ENCODE measurements at places on chromosomes 2 and 18. TPM values are rescaled to one million over a fixed set of nuclear protein-coding genes. Genes with fewer than 3 reads are reported as not detected.

Gene ACKR3
- polyA plus RNA-seq, result 6.8 TPM

Gene SERPINB3
- polyA plus RNA-seq, result 29.0 TPM

DNA sequence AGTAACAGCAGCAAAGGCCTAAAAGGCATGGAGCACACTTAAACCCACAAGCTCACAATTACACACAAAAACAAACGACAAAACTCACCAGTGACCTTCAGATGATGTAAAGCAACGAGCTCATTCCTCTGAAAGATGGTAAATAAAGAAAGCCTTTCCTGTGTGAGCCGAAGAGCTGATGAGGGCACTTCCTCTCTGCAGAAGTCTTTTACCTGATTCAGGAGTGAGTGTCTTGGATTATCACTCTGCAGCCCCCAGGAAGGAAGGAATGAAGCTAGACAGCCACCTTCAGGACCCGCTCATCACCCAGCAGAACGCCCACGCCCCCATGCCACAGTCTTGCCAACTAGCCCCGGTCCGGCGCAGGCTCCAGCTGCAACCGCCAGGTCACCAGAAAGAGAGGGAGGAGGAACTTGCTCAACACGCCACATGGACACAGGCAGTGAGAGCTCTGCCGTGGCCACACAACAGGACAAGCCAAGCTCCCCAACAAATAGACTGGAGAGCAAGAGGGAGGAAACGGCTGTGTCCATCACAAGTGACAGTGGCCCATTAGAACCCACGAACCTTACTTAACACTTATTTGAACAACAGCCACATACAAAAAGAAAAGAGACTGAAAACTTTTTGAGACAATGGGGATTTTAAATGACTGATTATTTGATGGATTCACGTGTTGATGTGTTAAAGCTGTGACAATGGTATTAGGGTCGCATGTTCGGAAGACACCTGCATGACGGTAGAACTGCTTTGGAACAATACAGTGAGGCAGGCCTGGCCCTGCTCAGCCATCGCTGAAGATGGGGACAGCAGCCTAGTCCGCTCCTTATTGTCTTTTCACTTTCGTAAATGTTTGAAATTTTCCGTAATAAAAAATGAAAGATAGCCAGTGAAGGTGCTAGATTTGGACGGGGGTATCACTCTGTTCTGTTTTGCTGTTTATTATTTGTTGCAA is 127.3 kb downstream of the HDAC4 start:
- H3K27me3 ChIP-seq, result no peaks in the 10 kb centered on the region
- H3K36me3 ChIP-seq, result no peaks in the 10 kb centered on the region
- DNase-seq, result peak; percentile 5
- no peak overlapping the region for H3K27ac ChIP-seq

DNA sequence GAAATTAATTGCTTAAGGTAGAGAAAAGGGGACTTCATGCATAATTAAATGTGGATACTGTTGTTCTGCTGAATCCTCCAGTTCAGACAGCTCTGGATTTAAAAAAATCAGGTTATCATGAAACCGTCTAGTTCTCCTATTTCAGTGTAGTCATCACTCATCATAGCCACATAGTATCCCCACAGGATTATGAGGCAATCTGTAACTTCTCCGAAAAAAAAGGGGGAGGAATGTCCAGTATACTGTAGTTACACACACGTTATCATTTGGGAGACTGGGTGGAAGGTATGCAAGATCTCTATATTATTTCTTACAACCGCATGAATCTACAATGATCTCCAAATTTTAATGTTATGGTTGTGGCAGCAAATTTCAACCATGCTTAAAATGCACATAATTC is 114.0 kb downstream of the HIBCH start:
- H3K27me3 ChIP-seq, result no peaks in the 10 kb centered on the region
- H3K4me1 ChIP-seq, result no peaks in the 10 kb centered on the region
- no peak overlapping the region for H3K27ac ChIP-seq
- no peak for DNase-seq
- H3K36me3 ChIP-seq, result peaks cover 9% of the 10 kb centered on the region

DNA sequence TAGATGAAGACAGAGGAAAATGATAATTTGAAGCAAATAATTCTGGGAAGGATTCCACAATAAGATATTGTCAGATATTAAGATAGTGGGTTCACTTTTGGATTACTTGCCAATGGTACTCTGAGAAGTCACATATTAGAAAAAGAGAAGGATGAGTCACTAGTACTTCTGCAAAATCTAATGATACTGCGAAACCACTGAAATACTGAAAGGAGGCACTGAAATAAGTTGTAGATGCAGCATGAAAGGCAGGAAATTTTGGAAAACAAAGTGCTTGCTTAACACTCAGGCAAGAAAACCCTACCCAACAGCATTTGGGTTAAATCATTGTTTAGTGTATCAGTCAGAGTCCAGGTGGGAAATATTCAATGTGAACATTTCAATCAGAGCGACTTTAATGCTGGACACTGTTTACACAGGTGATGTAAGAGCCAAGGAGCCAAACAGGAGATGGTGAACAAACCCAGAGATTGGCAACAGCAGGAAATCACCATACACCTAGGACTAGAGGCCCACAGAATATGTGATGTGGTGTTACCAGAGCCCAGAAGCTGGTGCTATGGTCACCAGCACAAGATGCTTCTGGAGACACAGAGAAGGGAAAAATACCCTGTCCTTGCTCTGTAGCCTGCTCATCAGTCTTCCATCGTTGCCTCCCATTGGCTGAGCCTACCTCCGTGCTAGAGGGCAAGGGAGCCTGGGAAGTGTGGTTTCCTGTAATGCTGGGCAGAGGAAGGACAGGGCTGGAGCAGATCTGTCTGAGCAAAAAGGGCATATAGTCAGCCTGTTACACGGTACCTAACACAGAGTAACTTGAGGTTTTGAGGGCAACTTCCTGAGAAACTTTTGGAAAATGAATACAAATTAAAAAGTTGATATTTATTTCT is 204.7 kb upstream of the ITGA4 start:
- no peak overlapping the region for H3K4me3 ChIP-seq
- no peaks in the 10 kb centered on the region for H3K4me1 ChIP-seq
- no peak overlapping the region for H3K27ac ChIP-seq
- no peak for DNase-seq

DNA sequence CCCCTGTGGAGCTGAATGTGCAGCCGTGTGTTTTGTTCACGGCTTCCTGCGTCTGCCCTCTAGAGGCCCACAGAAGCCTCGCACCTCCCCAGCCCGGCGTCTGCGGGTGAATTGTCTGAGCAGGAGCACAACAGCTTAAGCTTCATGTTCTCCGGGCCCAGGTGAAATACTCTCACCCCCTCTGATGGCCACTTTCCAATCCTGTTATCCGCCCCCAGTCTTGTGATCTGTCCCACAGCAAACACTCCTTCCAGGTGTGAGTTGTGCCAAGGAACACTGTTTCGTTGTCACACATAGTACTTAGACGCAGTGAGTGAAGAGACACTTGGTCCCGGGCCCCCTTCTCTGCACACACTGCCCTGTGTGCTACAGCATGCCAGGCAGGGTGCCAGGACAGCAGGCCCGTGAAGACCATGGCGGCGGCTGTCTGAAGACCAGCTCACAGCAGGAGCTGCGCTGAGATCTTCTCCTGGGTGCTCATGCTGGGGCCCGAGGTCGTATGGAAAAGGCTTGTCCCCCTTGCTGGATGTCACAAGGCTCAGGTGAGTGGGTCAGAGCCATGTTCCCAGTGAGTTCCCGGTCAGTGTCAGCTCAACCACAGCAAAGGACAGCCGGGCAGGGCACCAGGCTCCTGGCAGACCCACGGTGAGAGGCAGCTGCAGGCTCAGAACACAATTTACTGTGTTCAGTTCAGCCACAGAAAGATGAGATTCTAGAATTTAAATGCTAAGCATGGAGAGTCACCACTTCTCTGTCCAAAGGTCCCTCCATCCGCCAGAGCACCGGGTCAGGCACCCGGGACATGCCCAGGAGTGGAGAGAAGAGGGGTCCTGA is 6.8 kb upstream of the PXDN start:
- no peaks in the 10 kb centered on the region for H3K27me3 ChIP-seq
- H3K27ac ChIP-seq, result no peak overlapping the region
- H3K4me1 ChIP-seq, result peaks cover 4% of the 10 kb centered on the region

DNA sequence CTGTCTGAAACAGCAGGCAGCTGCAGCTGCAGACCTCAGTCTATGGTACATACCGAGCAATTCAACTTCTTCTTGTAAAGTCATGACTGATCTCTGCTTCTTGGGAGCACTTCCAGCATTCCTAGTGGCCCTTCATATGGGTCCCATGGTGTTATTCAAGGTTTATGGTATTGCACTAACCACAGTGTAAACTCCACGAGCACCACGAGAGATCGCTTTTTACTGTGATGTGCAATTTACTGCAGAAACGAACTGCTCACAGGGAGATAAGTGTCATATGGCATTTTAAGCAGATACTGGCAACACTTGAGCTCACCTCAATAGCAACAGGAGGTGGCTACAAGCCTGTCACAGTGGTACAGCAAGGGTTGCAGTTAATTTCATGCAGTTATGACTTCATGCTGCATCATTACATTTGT is 38.6 kb upstream of the SH3BP4 start:
- H3K27ac ChIP-seq, result no peak overlapping the region
- peak; percentile 35 for DNase-seq
- H3K36me3 ChIP-seq, result no peaks in the 10 kb centered on the region

GRCh38 chr18:50460062-50460461 is 85.2 kb downstream of the SKA1 start:
- H3K27ac ChIP-seq, result no peak overlapping the region
- no peaks in the 10 kb centered on the region for H3K27me3 ChIP-seq
- no peaks in the 10 kb centered on the region for H3K36me3 ChIP-seq
- no peaks in the 10 kb centered on the region for H3K4me1 ChIP-seq

DNA sequence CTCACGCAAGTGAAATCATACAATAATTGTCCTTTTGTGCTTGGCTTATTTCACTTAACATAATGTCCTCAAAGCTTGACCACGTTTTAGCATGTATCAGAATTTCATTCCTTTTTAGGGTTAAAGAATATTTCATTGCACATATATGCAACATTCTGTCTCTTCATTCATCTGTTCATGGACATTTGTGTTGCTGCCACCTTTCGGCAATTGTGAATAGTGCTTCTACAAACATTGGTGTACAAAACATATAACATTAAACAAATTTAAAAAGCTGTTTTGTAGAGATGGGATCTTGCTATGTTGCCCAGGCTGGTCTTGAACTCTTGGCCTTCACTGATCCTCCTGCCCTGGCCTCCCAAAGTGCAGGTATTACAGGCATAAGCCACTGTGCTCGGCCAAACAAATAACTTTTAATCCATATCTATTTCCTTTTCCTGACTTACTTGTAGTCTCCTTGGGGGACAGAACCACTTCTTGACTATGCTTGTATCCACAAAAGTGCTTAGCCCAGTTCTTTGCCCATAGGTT is 209.3 kb downstream of the SLC4A3 start:
- no peak for DNase-seq
- no peak overlapping the region for H3K4me3 ChIP-seq
- H3K27ac ChIP-seq, result no peak overlapping the region

- H3K27me3 ChIP-seq, result no peaks in the 10 kb centered on the region
- no peak overlapping the region for H3K27ac ChIP-seq
- DNase-seq, result no peak
Observed at GRCh38 chr2:185891804-185892411, 153.3 kb downstream of the FSIP2 start.
